ENCODE measurements at places on chromosomes 2 and 18.

DNA sequence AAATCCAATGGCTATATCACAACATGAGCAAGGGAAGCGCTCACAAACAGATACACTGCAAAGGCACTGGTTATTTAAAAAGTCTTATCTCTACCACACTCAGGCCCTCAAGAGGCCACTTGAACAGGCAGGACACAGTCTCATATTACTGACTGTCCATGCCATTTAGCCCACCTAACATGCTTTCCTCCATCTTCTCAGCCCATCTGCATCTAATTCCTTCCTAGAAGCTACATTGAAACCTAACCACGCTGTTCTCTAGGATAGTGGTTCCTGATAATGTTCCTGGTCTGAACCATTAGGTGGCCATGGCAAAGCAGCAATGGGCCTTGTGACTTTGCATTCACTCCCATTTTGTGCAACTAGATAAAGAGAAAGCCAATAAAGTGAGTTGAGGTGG, 22.5 kb upstream of the NEB start:
- no peak for DNase-seq

GRCh38 chr2:70125498-70125898, 38.2 kb downstream of the PCBP1 start:
- DNase-seq = no peak

DNA sequence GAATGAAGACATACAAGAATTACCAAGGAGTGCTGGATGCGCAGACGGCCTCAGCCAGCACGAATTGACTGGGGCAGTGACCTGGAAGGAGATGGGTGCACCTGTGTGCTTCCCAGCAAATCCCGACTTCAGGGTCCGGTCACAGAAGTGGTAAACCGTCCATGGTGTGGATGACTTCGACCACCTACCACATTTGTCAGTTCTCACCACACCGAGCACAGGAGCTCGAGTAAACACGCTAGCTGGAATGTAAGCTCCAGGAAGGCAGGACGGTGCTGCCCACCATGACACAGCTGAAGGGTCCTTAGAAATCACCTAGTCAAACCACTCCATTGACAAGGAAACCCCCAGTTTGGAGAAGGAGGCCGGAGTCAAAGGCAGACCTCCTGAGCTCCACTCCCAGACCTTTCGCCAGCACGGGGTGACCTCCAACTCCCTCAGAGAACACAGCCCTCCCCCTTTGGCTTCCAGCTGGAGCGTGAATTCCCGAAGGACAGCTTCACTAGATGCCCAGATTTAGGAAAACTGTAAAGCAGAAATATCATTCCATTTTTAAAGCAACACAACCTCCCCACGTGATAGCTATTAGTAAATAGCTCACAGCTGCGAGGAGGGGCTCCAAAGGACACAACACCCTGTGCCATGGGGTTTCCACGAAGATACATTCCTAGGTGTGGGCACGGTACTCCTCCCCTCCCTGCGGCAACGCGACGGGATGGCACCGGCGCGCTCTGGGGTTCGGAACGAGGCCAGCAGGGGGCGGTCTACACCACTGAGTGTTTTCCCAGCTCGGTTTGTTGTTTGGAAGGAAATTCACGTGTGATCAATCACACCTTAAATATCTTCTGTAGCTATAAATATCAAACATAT, 34.1 kb upstream of the GNAL start:
- DNase-seq = peak; percentile 37

DNA sequence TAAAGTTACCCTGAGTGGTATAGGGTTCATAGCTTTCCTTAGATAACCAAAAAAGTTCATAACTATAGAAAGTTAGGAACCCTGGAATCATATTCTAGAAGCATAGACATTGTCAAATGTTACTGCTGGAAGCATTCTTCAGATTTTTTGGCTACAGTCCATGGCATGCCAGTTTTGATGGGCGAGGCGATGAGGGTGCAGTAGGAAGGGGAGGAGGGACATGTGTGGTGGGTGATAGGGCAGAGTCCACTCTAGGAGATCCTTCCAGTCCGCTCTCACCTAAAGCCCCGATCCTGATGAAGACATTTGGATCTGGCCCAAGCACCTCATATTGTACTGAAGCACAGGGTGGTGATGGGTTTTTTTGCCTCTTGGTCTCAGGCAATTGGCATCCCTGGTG, 91.8 kb downstream of the HRH4 start:
- no peak for DNase-seq

DNA sequence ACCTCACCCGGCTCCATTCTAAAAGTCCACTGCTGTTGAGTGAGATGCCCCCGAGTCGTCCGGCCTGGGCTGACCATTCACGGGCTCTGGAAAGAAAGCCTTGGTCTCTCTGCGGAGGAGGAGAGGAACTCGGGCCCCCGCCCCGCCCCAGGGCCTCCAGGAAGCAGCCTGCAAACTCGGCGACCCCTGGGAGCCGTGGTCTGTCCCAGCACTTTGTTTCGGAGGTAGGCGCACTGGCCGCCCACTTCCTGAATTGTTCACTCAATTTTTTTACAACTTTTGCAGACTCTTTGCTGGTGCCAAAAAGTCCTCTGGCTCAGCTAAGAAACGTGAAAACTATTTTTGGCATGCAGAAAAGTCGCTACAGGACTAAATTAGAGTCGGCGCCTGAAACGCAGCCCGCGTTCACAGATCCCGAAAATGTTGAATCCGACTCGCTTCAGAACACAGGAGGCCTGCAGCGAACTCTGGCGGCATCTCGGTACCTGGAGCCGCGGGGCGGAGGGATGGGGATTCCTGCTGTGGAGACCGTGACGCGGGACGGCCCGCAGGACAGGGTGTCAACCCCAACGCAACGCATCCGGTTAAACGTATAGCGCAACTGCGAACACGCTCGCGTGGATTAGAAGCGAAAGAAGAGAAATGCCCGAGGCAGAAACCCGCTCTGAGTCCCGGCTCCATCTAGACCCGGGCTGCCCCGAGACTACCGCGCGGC, 1.5 kb downstream of the PXDN start:
- no peak for DNase-seq

DNA sequence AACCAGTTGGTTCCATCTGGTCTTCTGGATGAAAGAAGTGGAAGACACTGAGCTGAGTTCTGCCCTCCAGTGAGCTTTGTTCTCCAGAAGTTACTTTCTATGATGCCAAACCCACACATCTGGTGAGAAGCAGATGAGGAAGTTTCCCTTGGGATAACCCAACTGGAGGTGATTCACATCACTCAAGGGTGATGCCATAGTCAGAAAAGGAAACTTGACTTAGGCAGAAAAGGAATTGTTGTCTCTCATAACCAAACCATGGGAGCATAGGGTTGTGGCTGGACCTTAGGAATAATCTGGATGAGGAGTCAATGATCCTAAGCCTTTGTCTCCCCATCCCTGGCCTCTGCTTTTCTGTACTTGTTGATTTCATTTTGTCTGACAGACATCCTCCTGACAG, 43.7 kb downstream of the CDC42EP3 start:
- DNase-seq = no peak

DNA sequence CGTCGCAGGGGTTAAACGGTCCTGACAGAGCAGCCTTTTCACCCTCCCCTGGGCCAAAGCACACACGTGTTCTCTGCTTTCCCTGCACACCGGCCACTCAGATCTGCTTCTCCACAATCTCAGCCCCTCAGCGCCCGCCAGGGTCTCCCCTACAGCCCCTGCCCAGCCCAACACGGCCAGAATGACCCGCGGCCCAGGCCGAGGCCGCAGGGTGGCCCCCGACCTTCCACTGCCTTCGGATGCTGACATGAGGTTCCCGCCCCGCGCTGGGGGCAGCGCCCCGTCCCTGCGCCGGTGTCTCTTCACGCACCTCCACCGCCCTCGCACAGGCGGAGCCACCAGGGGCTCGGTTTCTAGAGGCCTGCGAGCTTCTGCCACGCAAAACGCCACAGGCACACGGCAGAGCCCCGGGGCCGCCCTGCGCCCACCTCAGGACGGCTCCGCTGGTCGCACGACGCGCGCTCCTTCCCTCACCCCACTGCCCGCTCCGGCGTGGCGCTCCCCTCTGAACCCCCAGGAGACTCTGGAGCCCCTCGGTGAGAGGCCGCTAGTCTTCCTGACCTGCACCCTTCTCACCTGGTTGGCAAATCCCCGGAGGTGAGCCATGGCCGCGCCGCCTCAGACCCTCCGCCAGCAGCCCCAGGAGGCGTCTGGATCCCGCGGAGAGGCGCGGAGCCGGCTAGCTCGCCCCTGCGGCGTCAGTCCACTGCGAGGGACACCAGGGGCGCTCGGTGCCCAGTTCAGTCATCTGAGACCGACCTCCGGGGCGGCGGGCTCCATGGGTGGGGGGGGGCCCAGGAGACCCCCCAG, 749 bp downstream of the STK25 start:
- peak; percentile 31 for DNase-seq
